ENCODE measurements at places on chromosomes 4 and X.
A peak's percentile ranks its signal among the peaks of the same experiment; 100 is the strongest.

DNA sequence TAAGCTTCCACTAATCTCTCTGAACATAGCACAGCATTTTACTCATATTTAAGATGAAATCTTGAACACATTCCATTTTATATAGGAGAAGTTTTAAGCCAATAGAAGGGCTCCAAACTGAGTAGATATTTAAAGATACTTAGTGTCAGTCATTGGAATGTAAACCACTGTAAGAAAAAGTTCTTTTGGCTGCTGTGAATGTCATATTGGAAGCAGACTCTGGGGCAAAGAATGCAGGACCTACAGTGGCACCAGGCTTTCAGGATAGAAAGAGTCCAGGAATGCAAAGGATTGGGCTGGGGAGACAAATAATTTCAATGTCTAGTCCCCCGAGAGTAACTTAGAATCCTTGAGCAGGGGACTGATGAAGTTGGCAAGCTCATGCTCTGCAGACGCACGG, 1047.7 kb downstream of the STIM2 start:
- DNase-seq = no peak

DNA sequence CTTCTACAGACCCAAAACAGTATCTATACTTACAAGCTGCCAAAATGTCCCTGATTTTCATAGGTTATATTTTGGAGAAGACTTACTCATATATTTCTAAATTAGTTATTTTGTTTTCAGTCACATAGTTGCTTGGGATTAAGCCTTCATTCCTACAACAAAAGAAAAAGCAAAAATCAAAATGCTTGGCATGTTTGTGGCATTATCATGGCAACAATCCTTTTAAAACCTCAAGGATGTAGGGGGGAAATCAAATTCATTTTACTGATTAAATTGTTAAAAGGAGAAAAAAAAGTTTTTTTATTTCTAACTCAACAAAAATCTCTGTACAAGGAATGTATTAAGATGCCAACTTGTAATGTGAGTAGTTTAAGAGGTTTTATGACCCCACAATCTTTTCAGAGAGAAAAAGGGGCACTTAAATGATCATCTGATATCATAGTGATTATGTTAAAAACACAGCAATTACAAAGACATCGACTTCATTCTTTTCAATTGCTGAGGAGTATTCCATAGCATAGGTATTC, 23.5 kb downstream of the TXK start:
- DNase-seq = no peak

GRCh38 chr4:122814426-122814825, 12.2 kb upstream of the FGF2 start:
- DNase-seq = no peak

- peak; percentile 25 for DNase-seq
Observed at GRCh38 chrX:72685810-72686456, 28.2 kb downstream of the PHKA1 start.

- no peak for DNase-seq
Observed at GRCh38 chr4:73734530-73735001, 5.8 kb upstream of the CXCL8 start.

- DNase-seq = no peak
Observed at GRCh38 chrX:38154818-38155217, 65.9 kb downstream of the SRPX start.

DNA sequence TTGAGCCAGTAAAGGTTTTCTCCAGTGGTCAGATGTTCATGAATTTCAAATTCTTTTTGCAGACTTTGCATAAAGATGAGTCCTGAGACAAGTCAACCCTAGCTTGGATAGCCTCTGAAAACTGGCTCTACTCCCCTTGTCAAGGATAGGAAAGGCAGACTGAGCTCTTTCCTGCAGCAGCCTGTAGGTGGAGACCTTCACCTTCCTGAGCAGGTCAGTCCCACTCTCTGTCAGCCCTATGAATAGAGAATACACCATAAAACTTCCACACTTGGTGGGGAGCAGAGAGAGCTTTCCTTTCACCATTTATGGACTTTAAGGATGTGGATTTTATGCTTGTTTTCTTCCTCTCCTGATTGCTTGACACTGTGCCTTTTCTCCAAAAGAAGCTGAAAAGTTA, 41.9 kb downstream of the PCDH19 start:
- DNase-seq = no peak

DNA sequence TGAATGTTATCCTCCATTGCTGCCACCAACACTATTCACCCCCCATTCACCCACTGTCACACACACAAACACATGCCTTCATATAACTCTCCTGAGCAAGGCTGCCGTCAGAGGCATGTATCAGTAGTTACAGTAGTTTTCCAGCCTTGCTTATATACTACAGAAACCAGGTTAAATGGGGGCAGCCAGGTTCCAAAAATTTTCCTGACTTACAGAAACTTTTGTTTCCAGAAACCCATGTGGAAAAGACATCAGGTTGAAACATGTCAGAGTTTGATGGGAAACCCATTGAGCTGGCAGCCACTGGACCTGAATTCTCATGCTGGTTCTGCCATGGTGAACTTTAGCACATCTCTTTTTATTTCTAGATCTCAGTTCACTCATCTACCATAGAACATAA, 64.0 kb downstream of the COX18 start:
- DNase-seq = no peak

- no peak for DNase-seq
Observed at GRCh38 chr4:110088670-110089069, 109.7 kb downstream of the ELOVL6 start.

DNA sequence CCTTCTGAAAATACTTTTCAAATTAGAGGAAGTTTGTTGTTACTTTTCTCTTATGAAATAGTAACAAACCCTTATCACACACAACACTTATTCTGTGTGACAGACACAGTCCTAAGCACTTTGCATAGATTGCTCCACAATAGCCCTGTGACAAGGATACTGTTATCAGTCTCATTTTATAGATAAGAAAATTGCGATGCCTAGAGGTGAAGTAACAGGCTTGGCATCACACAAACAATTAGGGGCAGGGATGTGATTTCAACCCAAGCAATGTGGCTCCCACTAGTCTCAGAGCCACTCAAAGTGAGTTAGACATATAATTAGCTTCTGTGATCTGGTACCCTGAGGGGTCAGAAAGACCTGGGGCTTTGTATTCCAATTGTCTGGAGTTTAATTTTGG, 339.9 kb downstream of the FBXO8 start:
- no peak for DNase-seq

- no peak for DNase-seq
Observed at GRCh38 chrX:107845625-107846024, 20.0 kb downstream of the MID2 start.

DNA sequence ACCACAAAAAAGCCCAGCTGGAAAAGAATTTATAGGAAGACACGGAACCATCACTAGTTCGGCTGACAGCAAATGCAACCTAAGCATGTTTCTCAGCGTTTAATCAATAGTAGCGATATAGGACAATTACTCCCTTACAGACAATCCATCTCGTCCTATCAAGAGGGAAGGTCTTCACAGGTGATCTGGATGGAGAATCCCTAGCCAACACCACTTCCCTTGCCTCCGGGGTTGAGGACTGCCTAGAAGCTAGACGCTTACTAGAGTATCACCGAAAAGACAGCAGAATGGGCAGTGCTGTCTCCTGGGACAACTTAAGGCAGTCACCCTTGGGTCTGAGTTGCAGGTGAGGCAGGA, 32.1 kb upstream of the MAML3 start:
- DNase-seq = no peak

GRCh38 chr4:96407738-96408463, 568.0 kb downstream of the PDHA2 start:
- no peak for DNase-seq

GRCh38 chr4:81982846-81983540, 390.8 kb downstream of the HNRNPD start:
- DNase-seq = no peak

- DNase-seq = no peak
Observed at GRCh38 chr4:108795733-108796132, 32.9 kb upstream of the ETNPPL start.

DNA sequence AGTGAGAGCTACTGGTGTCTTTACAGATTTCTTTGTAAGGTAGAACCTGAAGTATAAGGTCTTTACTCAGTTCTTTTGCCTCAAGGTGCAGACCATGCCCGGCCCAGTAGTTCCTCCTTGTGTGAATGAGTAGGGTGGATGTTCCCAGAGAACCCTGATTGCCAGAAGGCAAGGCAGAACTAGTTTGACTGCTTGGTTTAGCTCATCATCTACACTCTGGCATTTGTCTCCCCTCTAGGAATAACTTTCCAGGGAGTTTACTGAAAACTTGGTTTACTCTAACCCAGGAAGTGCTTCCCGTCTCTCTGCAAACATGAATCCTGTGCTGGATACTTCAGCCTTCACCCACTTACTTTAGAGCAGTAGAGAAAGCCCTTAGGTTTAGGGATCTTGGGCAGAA, 29.1 kb downstream of the MCUB start:
- no peak for DNase-seq

GRCh38 chrX:115531818-115532403, 29.1 kb upstream of the PLS3 start:
- no peak for DNase-seq

DNA sequence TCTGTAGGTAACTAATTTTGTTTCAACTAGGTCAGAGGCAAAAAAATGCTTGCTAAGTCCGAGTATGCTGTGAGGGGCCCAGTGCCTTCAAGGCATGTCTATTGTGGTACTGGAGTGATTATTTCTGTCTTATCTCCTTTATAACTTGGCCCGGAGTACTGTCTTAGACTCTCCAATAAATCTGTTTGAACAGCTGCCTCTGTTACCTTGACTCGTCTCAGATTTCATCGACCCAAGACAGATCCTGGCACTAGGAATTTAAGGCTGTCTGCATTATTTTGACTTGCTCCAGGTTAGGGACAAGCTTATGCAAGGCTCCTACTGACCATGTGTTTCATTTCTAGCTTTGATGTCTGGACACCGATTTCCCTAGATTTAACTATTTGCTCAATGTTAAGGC, 41.1 kb upstream of the NKAP start:
- DNase-seq = no peak

- no peak for DNase-seq
Observed at GRCh38 chr4:54315561-54316538, 86.8 kb downstream of the PDGFRA start.

- DNase-seq = no peak
Observed at GRCh38 chr4:27178061-27178460, 317.4 kb downstream of the STIM2 start.
